Stimulated activated memory B cell treated with anti-CD40 and anti-IgM and Interleukin-4, amounts not matched to agents 10 μg/mL and 1 μg/mL and 100 μg/mL, for 72 hours (primary cell): ENCODE measurements at places on chromosomes 2 and 18.

GRCh38 chr2:222535477-222535876 lies 111.1 kb downstream of the SGPP2 start:
- no peak for ATAC-seq

- no peak for ATAC-seq
Observed at GRCh38 chr2:223562078-223562477, 40.1 kb downstream of the SCG2 start.

GRCh38 chr2:8300216-8300615 lies 381.6 kb upstream of the ID2 start:
- no peak for ATAC-seq

DNA sequence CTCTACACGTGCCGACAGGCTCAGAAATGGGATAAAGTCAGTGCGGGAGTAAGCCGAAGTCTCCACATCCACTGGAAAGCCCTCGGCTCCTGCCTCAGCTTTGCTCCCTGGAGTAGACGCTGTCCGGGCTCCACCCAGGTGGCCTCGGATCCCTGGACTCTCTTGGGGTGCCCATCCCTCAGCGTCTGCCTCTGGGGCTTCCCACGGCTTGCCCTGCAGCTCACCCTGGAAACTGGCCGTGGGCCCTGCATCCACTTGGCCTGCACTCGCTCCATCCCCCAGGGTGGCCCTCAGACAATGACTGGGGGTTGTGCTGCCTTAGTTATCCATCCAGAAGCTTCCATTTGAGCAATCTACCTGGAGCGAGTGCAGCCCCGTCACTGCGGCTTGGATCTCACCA lies 36.2 kb upstream of the TAF1B start:
- no peak for ATAC-seq

GRCh38 chr2:37934591-37935513 lies 9.8 kb downstream of the RMDN2 start:
- peak; percentile 86 for ATAC-seq

DNA sequence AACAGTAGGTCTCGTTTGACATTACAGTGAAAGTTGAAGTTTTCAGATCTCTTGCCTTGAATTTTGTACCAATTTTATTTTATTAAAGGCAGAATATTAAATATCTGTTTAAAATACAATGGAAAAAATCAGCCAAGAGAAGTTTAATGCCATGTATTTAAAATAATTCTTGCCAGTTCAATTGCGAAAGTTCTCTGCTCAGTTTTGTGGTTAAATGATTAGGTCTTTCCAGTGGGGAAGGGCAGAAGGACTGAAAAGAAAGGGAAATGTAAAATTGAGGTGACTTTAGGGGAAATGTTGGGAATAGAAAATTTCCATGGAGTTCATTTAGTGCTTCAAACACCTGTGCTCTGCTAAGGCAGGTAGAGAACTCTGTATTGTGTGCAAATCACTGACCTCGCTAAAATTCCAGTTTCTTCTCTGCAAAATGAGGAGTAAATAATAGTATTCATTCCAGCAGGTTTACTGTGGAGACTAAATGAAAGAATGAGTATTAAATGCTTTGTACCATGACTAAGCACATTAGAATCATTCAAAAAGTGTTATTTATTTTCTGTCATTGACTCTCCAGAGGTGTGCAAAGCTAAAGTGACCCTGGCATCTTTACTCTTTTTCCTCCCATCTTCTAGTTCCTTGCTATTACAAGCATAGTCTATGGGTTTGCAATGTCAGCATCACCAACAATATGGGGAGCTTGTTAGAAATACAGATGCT lies 74.4 kb downstream of the KIAA1328 start:
- no peak for ATAC-seq

DNA sequence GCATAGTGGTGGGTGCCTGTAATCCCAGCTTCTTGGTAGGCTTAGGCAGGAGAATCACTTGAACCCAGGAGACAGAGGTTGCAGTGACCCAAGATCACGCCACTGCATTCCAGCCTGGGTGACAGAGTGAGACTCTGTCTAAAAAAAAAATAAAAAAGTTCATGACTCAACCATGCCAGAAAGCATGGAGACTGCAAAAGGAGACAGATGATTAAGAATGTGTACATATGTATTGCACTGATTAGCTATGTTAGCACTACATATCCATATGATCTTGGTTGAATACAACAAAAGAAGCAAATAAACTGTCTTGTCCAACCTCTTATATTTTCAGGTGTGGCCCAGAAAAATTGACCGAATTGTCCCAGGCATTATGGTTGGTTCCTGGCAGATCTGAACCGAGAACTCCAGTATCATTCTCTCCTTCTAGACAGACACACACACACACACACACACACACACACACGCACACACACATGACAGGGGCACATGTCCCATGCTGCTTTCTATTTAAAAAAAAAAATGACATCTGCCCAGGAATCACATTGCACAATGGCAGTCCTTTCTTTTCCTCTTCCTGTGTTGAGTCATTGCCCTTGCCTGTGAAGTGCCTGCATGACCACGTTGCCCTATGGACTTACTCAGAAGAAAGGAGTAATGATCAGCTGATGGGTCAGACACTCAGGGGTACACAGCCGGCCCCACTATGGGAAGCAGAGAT lies 65.6 kb downstream of the MYCN start:
- ATAC-seq, result no peak

DNA sequence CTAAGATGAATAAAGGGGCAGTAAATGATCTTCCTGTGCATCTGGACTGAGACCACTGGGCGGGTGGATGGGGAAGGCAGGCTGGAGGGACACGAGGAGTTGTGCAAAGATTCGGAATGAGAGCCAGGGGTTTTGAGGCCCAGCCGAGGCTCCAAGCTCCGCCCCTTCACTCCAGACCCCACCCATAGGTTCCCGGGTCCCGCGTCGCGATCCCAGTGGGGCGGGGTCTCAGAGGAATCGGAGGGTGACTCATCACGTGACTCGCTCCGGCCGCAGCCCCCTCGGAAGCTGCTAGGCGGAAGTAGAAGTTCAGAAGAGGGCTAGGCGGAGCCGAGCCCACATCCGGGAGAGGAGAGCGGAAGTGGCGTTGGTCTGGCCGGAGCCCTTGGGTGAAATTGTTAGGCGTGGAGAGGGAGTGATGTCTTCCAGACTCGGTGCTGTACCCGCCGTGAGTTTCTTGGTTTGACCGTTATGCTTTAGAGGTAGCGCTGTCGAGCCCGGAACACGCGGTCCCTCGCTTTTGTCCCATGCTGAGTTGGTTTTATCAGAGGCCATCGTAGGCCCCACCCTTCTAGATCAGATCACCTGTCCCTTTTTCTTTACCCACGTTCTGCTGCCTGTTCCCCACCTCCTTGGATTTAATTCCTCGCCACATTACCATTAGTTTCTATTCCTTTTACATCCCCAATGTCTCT lies at the start of gene ZNF512:
ZNF512 (plus strand) TSS at position 348 of the 695 bp plus-strand sequence; CDS start at position 419, 71 bp downstream.
- peak; percentile 97 for ATAC-seq

GRCh38 chr2:19989342-19989666 lies 601 bp downstream of the WDR35 start:
- ATAC-seq, result no peak

DNA sequence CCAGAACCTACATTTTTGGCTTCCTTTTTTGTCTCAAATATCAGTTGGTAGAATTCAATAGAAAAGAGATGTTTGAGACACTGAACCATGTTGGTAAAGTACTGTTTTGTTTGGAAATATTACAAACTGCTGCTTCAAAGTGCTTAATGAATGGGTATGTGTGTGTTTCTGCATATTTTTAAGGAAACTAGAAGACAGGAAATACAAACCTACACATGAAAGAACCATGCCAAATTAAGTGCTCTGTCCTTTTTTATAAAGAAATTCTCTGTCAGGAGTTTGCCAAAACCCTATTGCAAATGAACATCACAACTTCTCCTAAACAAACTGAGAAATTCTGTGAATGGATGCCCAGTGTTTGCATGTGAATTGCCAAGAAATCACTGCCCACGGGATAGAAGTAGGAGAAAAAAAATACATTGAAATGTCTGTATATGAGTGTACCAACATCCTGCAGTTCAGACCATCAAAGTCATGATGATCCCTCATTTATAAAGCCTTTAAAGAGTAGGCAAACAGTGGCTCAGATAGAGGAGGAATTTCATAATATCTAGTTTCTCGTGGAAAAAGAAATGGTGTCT lies 69.6 kb upstream of the RND3 start:
- no peak for ATAC-seq

DNA sequence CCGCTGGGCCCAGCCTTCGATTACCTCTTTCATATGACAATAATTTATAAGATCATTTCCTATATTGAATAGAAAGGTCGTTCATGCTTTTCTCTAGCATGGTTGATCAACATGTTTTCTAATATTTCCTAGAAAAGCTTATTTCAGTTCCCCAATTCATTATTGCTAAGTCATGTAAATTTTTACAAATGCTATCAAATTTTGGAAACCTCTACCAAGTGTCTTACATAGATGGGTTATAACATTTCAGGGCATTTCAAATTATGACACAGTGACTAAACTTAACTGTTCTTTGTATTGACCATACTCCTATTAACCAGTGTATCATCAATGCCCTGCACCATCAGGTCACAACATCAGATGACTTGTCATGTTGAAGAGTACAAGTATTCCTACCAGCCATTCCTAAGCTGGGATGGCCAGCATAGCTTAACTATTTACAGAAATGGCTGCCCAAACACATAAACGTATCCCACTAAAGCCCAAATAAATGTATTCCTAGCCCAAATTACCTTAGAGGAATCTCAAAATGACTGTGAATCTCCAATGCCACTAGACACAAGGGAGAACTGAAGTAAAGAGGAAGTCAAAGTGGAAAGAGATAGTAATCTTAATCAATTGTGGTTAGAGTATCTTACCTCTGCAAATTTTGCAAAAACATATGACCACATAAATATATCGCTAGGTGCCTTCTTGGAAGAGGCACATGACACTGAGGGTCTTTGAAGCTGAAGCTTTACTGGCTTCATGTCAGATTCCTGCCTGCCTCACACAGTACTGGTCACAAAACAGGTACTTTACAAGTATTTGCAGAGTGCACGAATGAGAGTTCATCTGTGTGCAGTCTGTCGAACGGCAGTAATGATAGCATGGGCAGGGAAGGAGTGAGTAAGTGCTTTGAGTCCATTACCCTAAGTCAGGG lies 87.3 kb upstream of the TLK1 start:
- ATAC-seq, result peak; percentile 93

- no peak for ATAC-seq
Observed at GRCh38 chr2:167493862-167494261, 605.6 kb downstream of the XIRP2 start.

- no peak for ATAC-seq
Observed at GRCh38 chr2:39661826-39662225, 3.9 kb upstream of the TMEM178A start.

DNA sequence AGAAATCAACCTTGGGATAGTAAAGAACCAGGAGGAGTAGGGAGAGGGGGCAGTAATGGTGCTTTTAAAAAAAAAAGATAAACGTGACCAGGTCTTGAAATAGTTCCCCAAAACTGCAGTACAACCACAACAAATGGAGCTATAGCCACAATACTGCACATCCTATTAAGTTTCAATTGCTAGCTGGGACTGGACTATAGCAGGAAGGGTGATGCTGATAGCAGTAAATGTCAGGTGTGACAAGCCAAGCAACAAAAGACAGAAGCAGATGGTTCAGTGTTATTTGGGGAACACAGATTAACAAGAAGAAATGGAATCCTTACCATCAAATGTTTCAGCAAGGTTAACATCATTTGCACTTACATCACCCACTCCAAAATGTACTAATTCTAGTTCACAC lies 10.1 kb downstream of the RPS27A start:
- no peak for ATAC-seq

- ATAC-seq, result no peak
Observed at GRCh38 chr2:176854878-176855277, 357.7 kb upstream of the HNRNPA3 start.

DNA sequence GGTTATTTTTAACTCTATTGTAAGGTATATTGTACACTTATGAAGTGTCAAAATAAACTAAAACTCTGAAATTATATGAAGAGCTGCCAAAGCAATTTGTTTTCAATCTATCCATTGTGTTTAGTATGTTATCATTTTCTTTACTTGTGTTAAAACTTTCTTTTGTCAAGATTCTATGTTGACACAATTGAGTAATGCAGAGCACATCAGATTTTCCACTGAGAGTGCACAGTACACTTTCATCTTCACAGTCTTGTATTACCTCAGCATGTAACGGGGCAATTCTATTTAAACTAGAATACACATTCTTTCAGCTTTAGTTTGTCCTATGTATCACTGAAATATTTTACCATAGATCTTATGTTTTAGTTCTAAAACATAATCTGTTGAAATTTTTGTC lies 304.4 kb upstream of the ZC3H15 start:
- ATAC-seq, result no peak

GRCh38 chr18:6150430-6150829 lies 255.1 kb upstream of the TMEM200C start:
- no peak for ATAC-seq

DNA sequence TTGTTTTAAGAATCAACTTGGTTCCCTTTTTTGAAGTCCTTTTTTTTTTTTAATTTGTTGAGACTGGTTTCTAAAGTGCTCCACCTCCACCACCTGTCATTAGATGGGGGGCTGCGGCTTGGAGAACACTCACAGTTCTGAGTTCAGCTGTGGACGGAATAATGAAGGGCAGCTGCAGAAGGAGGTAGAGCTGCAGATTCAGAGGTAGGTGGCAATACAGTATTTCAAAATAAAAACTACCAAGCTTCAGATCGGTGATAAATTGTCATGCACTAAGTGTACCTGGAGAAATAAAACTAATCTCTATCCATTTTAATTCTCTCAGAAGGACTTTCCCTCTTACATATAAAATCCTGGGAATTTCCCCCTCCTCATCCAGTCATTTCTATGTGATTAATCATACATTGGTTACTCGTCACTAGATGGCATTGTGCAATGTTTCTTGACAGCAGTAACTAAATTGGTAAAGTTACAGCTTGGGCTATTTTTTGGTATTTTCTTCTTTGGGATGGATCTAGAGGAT lies 81.1 kb upstream of the SLC39A10 start:
- ATAC-seq, result peak; percentile 84

- ATAC-seq, result no peak
Observed at GRCh38 chr2:100736121-100736915, 83.6 kb upstream of the NPAS2 start.

GRCh38 chr2:28681158-28681571 lies 70.5 kb upstream of the PPP1CB start:
- peak; percentile 87 for ATAC-seq

DNA sequence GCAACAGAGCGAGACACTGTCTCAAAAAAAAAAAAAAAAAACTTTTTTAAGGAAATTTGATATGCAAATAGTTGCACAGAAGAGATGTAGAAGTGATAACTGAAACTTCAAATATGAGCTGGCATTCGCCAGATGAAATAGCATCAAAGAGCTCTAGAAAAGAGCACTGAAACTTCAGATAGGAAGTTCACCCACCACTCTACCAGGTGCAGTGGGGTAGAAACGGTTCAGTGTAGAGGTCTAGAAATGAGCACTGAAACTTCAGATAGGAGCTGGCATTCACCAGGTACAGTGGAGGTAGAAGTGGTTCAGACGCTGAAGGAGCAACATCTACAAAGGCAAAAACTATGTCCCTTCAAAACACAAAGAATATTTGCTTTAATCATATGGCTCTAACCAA lies 9.0 kb upstream of the ONECUT2 start:
- ATAC-seq, result peak; percentile 39
